Skin of body (tissue), 3 donors: ENCODE measurements at places on chromosomes 3 and 15.

DNA sequence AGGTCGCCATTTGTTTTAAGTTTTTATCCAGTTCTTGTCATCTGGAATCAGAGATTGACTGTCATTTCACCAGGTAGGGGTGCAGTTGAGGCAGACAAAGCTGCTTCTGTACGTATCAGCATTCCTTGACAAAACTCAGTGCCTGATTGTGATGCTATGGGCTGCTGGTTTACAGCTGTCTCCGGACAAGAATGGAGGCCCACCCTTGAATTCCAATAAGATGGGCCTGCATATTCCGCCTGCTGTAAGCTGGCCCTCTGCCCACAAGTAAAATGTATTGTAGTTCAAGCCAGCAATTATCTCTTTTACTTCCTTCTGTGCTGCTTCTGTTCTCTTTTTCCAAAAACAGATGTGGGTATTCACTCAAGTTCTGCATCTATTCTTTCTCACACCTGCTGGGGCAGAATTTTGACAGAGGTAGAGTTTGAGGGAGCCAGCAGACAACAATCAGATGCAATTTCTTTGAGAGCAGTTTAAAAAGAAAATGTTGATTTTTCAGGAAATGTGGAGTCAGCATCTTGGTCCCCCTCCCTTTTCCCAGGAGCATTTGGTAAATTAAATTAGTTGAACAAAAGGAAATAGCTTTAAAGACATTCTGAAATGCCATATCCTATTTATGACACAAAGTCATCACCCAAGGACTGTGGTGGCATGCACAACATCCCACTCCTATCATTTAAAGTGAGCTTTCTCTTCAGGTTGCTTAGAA, 53.5 kb downstream of the IQCH start:
- no peak for DNase-seq

DNA sequence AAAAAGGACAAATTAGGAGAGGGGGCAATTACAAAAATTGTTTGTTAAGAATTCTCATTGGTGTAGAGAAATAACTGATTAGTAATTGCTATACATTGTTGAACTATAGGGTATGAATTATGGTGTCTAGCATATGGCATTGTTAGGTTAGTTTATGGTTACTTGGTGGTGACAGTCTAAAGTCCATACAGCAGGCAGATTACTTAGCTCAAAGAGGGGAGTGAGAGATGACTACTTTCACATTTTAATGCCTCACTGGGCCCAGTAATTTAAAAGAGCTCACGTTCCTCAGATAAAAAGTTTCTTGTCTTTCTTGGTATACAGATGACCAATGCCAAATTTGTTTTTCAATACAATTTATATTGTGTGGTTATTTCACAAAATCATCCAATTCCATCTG, 112.4 kb upstream of the NEDD4 start:
- DNase-seq, result no peak

- peak; percentile 73 for DNase-seq
Observed at GRCh38 chr3:191369616-191370010, 39.3 kb upstream of the UTS2B start.

GRCh38 chr3:139466360-139466759, 10.0 kb downstream of the RBP2 start:
- DNase-seq, result no peak

- DNase-seq, result no peak
Observed at GRCh38 chr15:98221577-98221976, 261.1 kb downstream of the ARRDC4 start.

GRCh38 chr15:51307325-51307724, 31.1 kb downstream of the CYP19A1 start:
- no peak for DNase-seq

- DNase-seq, result no peak
Observed at GRCh38 chr3:42946050-42946449, 33.1 kb upstream of the GASK1A start.

DNA sequence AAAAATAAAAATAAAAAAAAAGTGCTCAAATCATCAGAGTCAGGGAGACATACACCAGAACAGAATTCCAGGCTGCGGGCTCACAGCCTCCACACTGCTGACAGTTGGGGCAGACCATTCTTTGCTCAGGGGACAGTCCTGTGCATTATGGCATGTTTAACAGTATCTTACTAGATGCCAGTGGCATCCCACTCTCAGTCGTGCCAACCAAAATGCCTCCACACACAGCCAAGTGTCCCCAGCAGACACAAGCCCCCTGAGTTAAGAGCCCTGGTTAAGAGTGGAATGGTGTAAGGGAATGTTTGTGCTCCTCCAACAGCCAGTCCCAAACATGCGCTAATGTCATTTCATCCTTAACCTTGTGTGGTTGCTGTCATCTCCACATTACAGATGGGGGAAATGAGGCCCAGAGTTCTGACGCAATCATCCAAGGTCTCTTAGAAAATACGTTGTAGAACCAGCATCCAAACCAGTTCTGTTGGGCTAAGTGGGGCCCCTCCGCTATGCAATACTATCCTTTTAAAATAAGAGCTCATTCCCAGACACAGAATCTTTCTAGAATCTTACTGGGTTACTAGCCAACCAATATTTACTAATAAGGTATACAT, 26.0 kb downstream of the CFAP92 start:
- no peak for DNase-seq

GRCh38 chr15:87357637-87358313, 898.8 kb downstream of the NTRK3 start:
- no peak for DNase-seq

GRCh38 chr3:99485286-99485685, 153.1 kb upstream of the COL8A1 start:
- DNase-seq, result no peak

GRCh38 chr3:179806177-179806576, 153.3 kb downstream of the USP13 start:
- DNase-seq, result no peak

- DNase-seq, result no peak
Observed at GRCh38 chr3:186221760-186222378, 113.0 kb upstream of the ETV5 start.

- no peak for DNase-seq
Observed at GRCh38 chr3:71047616-71048531, 535.7 kb downstream of the FOXP1 start.

DNA sequence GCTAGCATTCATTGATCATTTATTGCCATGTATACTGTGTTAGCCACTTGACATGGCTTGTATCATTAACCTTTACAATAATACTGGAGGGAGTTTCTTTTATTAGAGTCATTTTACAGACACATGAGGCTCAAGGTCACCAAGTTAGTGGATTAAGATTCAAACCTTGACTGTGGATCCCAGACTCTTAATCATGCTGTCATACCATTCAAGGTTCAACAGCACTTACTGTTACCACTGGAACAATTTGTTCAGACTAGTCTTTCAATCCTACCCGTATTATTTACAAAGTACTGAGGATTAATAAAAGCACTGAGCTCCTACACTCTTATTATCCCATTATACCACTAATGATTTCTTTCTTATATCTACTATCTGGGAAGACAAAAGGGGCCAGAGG, 1.2 kb downstream of the COX17 start:
- no peak for DNase-seq

- DNase-seq, result no peak
Observed at GRCh38 chr15:31781261-31781660, 249.1 kb upstream of the CHRNA7 start.

DNA sequence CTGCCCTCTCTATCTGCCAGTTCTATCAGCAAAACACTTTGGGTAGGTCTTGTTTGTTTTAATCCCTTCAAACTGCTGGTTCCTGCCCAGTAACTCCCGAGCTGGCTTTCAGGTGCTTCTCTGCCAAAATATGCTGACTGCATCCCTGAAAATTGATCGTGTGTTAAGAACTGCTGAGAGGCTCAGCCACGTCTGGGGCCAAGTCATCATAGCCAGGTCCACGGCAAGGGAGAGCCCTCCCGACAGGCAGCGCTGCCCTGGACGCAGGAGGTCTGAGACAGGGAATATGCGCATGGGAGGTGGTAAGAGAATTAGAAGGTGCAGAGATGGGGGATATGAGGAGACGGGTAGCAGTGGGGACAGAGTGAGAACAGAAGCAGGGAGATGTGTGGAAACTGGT, 179.7 kb upstream of the TOPAZ1 start:
- DNase-seq, result no peak

DNA sequence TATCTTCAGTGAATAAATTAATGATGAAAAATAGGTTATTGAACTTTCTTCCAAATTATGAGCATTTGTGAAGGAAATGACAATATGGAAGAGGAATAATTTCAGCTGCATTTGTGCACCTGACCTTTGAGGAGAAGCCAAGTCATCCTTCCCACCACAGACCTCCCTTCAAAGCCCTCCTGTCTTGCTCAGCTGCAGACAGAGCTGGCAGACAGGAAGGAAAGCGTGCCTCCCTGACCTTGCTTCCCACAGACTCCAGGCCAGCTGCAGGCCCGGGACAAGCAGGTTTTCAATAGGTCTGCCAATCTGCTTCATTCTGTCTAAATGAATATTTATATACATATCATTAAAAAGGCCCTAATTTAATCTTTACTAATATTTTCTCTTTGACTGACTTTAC, 152.9 kb upstream of the RBMS3 start:
- DNase-seq, result no peak

DNA sequence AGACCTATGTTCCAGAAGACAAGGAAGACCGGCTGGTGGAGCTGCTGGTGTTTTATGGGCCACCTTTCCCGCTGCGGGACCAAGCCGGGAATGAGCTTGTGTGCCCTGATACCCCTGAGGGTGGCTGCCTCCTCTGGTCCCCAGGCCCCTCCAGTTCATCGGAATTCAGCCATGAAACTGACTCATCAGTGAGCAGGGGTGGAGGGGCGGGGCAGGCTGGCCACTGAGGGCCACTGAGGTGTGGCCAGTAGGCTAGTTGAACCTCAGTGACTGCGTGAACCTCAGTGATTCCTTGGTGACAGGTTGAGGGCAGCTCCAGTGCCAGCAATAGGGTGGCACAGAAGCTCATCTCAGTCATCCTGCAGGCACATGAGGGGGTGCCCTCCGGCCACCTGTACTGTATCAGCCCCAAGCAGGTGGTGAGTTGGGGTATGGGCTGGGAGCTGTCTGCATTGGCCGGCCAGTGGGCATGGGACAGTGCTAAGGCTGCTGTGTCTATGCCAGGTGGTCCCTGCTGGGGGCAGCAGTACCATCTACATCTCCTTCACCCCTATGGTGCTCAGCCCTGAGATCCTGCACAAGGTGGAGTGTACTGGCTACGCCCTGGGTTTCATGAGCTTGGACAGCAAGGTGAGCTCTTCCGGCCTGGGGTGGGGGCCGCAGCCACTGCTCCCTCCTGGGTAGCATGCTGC, 20.3 kb downstream of the ACAA1 start:
- DNase-seq, result no peak

DNA sequence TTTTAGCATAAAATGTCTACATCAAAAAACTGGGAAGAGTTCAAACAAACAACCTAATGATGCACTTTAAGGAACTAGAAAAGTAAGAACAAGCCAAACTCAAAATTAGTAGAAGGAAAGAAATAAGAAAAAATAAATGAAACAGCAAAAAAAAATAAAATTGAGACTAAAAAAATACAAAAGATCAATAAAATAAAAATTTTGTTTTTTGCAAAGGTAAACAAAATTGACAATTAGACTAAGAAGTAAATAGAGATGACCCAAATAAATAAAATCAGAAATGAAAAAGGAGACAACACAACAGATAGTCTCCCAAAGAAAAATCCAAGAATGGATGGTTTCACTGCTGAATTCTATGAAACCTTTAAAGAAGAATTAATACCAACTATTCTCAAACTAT, 89.6 kb upstream of the MME start:
- DNase-seq, result no peak

- no peak for DNase-seq
Observed at GRCh38 chr15:87154761-87155160, 1075.1 kb downstream of the AGBL1 start.

DNA sequence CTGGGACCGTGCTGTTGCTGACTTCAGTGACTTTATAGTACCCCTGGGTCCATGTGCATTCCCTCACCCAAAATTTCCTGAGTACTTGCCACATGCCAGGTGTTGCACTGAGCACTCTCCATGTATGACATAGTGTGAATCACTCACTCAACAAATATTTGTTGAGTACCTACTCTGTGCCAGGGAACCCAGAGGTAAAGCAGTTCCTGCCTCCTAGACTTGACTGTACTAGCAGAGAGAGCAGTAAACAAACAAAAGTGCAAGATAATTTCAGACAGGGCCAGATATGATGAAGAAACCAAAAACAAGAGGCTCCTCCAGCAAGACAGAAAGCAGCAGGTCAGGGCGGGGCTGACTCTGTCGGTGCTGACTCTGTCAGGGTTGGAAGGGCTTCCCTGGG, 12.2 kb downstream of the TGM4 start:
- DNase-seq, result no peak

- no peak for DNase-seq
Observed at GRCh38 chr3:196962930-196963630, 5.6 kb downstream of the PIGZ start.

GRCh38 chr3:30597131-30597768, 9.2 kb upstream of the TGFBR2 start:
- no peak for DNase-seq

DNA sequence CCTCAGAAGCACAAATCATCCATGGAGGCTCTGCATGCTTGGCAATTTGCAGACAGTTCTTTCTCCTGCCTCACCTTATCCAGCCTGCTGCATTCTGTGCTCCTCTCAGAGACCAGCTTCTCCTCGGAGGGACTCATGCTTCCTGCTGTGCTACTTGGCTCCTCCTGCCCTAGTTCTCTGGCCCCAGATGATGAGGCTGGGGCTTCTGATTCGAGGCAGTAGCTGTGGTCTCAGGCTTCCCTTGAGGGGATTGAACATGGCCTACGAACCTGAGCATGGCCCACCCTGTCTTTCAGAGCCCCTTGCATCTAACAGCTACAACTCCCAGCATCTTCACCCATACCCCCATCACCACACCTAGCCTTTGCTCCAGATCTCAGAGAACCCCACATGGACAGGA, 6.7 kb downstream of the VIPR1 start:
- DNase-seq, result no peak

GRCh38 chr3:2635511-2635910, 474.7 kb downstream of the IL5RA start:
- no peak for DNase-seq

- DNase-seq, result no peak
Observed at GRCh38 chr15:63877713-63878271, 44.0 kb upstream of the HERC1 start.

DNA sequence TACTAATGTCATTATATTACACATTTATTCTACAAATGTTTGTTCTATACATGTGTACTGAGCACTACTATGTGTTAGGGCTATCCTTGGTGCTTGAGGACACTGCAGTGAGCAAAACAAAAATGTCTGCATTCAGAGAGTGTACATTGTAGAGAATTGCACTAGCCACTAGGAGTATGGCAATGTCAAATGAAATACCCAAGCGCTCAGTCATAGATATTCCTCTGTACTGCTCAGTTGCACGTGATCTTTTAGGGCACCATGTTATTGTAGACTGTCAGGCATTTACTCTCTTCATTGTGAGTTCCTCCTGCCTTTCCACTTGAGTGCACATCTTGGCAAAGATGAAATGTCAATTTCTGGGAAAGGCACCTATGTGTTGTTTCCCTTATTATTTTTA, 36.8 kb downstream of the FNDC3B start:
- DNase-seq, result no peak

DNA sequence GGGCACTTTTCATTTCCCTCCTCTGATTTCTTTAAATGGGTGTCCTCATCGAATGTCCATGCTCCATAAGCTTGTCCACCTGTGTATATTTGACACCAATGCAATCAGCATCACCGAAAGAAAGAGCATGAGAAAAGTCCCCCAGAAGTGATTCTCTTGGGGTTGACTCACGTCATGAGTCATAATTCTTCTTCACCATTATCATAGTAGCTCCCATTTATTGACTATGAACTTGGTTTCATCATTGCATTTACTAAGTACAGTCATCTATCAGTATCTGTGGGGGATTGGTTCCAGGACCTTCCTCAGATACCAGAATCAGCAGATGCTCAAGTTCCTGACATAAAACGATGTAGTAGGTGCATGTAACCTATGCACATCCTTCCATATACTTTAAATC, 372.5 kb upstream of the CFAP20DC start:
- no peak for DNase-seq
